ENCODE measurements at places on chromosomes 12 and 14.

- no peak for DNase-seq
These were observed 107.0 kb downstream of the MGST1 start for GRCh38 chr12:16454481-16454880.

DNA sequence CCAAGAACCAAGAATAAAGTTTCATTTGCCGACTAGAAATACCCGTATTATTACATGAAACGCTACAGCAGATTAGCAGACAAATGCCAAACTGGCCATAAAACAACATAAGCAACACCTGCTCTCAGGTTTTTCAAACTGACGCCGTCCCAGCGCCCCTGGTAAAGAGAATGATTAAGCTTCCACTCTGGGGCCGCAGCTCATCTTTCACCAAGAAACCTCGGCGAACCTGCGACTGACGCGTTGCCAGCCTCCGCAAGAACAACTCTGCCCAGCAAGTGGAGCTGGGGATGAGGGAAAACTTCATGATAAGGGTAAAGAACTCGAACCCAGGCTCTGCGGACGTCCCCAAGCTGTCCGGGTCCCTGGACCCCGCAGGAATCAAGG, 530 bp downstream of the ARL1 start:
- peak; percentile 24 for DNase-seq

GRCh38 chr14:99450266-99450665, 30.4 kb downstream of the SETD3 start:
- DNase-seq, result no peak

- no peak for DNase-seq
These were observed 8.6 kb upstream of the SNAPC1 start for GRCh38 chr14:61753631-61754030.

DNA sequence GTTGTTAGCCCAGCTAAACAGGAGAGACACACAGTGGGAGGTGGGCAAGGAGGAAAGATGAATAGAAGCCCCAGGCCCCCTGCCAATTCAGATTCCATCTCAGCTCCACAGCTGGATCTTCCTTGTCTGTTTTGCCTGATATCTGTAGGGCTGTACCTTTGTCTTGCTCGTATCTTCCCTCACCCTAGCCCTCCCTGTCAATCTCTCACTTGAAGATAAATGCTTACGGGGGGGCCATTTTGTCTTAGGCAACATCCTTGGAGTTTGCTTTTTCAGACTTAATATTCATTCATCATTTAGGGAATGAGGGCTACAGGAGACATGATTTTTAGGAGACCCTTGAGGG, 2.4 kb downstream of the KIF5A start:
- DNase-seq, result no peak

DNA sequence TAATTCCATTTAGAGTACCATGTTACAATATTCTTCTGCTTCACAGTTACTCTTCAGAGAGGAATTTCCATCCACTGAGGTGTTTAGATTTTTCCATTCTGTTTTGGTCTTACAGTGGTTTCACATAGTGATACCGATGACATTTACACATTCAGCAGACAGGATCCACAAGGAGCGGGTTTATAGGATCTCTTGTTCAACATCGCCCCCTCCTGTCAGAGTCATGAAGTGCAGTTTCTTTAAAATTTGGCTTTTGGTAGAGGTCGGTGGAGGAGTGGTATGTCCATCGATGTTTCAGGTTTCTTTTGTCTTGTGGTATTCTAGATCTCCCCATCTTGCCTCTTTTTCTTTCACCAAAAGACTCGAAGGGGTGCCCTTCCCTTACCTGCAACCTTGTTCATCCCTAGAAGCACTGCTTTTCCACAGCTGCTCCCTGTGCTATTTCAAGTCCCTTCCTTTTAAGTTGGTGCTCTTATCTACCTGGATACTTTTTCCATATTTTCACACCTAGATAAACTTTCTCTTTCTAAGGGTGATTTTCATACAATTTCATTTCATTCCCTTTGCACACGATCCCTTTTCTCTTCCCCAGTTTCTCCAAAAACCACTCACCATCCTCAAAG, 181.3 kb downstream of the ITPR2 start:
- DNase-seq, result peak; percentile 25

- DNase-seq, result no peak
These were observed 294.1 kb downstream of the DPF3 start for GRCh38 chr14:72599579-72600470.

DNA sequence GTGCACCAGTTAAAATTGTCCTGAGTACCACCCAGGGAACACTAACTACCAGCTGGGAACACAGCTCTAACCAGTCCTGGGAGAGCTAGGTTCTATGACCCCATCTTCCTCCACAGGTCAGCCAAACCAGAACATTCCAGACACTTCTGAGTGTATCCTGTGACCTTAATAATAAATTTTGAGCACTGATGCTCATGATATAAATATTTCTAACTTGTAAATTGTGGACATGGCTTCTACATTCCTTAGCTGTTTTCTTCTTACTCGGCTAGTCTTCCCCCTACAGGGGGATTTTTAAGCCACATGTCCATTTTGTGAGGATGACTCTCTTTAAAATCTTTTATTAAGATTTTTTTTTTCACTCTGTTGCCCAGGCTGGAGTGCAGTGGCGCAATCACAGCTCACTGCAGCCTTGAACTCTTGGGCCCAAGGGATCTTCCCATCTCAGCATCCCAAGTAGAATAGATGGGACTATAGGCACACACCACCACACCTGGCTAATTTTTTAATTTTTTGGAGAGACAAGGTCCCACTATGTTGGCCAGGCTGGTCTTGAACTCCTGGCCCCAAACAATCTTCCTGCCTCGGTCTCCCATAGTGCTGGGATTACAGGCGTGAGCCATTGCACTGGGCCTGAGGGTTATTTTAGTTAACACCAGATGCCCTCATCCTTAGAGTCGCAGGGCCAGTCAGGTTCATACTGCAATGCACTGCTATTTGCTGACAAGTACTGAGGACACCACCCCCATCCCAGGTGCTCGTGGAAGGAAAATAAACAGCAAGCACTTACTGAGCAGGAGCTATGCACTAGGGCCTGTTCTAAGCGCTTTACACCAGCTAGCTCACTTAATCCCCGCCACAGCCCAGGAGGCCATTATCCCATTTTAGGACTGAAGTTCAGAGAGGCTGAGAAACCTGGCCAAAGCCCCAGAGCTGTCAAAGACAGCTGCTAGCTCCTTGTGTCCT, 142.6 kb upstream of the NCOR2 start:
- no peak for DNase-seq

DNA sequence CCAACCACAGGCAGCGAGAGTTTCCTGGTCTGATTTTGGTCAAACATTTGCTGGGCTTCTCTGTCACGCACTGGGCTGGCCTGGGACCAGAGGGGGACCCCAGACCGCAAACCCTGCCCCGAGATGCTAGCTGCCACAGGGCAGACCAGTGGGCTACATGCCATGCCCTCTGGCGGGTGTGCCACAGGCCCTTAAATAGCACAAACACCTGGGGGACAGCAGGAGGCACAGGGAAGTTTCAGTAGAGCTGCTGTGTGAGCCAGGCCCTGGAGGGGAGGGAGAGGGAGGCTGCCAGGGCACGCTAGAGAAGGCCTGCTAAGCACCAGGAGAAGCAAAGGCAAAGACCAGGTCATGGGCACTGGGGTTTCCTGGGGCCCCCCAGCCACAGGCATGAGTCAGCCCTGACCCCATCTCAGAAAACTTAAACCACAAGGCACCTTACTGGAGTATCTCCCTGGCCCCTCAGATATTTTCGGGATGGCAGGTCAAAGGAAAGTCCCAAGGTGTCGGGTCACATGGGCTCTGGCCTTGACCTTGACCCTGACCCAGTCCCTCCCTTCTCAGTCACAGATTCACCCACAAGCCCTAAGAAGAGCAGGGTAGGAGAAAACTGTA, 29.2 kb downstream of the ITPK1 start:
- no peak for DNase-seq

- DNase-seq, result peak; percentile 65
These were observed 112.3 kb upstream of the KRR1 start for GRCh38 chr12:75623631-75624154.
